ENCODE measurements at places on chromosomes 2 and 18. TPM values are rescaled to one million over a fixed set of nuclear protein-coding genes. Genes with fewer than 3 reads are reported as not detected.

The TANC1 gene
- polyA plus RNA-seq: 8.2 TPM

The SERPINB7 gene
- 12.5 TPM for polyA plus RNA-seq

The RASGRP3 gene
- polyA plus RNA-seq: 0.18 TPM

The CFAP65 gene
- not detected for polyA plus RNA-seq

The SCYGR7 gene
- polyA plus RNA-seq: not detected

The BMP10 gene
- not detected for polyA plus RNA-seq

The SERTAD2 gene
- polyA plus RNA-seq: 26.8 TPM

The MALT1 gene
- 12.6 TPM for polyA plus RNA-seq

- H3K4me1 ChIP-seq: no peaks in the 10 kb centered on the region
- no peaks in the 10 kb centered on the region for H3K27me3 ChIP-seq
- H3K36me3 ChIP-seq: no peaks in the 10 kb centered on the region
- H3K4me3 ChIP-seq: no peak overlapping the region
- no peak for DNase-seq
These were observed 39.3 kb downstream of the SNTG2 start for GRCh38 chr2:989781-990467.

GRCh38 chr2:207418419-207418818 lies 111.3 kb upstream of the CREB1 start:
- H3K27me3 ChIP-seq: no peaks in the 10 kb centered on the region
- H3K4me3 ChIP-seq: no peak overlapping the region
- peaks cover 10% of the 10 kb centered on the region for H3K4me1 ChIP-seq
- no peaks in the 10 kb centered on the region for H3K36me3 ChIP-seq
- no peak overlapping the region for H3K27ac ChIP-seq

GRCh38 chr2:9013403-9013802 lies 9.9 kb upstream of the MBOAT2 start:
- no peaks in the 10 kb centered on the region for H3K27me3 ChIP-seq
- H3K4me3 ChIP-seq: no peak overlapping the region
- no peak for DNase-seq
- H3K36me3 ChIP-seq: no peaks in the 10 kb centered on the region
- no peak overlapping the region for H3K27ac ChIP-seq

- no peak overlapping the region for H3K27ac ChIP-seq
- no peaks in the 10 kb centered on the region for H3K27me3 ChIP-seq
- H3K4me1 ChIP-seq: 0 out of 2 replicates have a peak, but pooled peaks cover 4% of the 10 kb centered on the region
- no peaks in the 10 kb centered on the region for H3K36me3 ChIP-seq
- peak; percentile 69 for DNase-seq
- no peak overlapping the region for H3K4me3 ChIP-seq
These were observed 469.3 kb downstream of the PLCL1 start for GRCh38 chr2:198273660-198274059.

DNA sequence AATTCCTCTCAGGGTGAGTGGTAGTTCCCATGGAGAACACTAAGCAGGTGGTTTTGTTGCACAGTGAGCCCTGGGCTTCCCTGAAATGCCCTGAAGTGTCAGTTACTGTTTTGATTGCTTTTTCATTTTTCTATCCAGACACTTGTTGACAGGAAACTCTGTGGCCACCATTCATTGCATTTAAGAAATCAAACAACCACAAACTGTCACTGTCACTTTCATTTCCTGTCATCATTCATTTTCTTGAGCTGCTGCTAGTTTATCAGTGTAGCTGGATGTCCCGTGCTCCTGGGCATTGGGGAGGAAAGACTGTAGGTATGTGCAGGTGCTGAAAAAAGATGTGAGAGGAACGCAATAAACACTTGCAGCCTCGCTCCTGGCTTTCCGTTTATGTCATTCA lies 891.6 kb upstream of the ZEB2 start:
- no peaks in the 10 kb centered on the region for H3K4me1 ChIP-seq
- H3K4me3 ChIP-seq: no peak overlapping the region
- no peaks in the 10 kb centered on the region for H3K27me3 ChIP-seq
- DNase-seq: no peak
- H3K27ac ChIP-seq: no peak overlapping the region

DNA sequence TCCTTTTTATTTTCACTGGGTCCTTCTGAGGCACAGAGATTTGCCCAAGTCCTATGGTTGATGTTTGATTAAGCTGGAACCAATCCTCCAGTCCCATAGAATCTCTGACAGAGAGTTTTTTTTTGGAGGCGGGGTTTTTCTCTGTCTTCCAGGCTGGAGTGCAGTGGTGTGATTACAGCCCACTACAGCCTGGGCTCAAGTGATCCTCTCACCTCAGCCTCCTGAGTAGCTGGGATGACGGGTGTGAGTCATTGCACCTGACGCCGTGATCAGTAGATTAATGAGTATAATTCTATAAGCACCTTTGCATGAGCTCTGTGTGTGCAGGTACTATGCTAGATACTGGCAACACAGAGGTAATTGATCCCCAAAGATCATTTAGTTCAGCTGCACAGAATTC lies 15.3 kb upstream of the TRPM8 start:
- no peak for DNase-seq
- no peak overlapping the region for H3K27ac ChIP-seq

DNA sequence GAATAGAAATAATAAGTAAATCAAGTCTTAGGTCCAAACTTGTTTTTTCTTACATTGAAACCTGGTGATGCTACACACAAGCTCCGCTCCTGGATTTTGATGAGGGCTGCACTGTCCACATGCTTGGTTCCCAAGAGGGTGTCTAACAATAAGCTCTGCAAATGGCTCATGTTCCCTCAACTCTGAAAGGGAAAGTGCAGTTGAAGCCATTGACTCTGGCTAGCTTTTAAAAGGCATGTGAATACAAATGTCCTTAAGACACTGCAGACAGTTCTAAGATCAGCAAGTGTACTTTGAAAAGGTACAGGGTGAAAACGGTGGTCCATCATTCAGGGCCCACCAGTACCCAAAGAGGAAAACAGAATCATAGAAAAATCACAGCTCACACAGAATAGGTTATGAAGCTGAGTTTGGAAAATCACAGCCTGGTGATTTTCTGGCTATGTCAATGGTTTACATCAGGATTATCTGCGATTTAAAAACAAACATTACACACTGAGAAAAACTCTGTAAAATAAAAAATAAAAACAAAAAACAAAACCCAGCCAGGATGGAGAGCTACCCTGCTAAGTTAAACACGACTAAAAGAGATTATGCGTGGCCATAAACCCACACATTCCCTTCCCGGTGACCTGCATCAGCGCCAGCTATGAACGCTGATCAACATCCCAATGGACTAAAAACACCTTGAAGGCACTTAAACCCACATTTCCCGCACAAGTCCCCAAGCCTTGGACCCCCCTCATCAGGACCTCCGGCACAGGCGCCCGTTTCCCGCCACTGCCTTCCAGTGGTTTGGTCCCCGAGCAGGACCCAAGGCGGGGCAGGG lies 554 bp downstream of the PFN4 start:
- peak overlapping the region; percentile 84 for H3K4me3 ChIP-seq
- H3K4me1 ChIP-seq: peaks cover 13% of the 10 kb centered on the region
- H3K27me3 ChIP-seq: no peaks in the 10 kb centered on the region
- no peaks in the 10 kb centered on the region for H3K36me3 ChIP-seq
- peak; percentile 42 for DNase-seq
- H3K27ac ChIP-seq: peak overlapping the region; percentile 77

DNA sequence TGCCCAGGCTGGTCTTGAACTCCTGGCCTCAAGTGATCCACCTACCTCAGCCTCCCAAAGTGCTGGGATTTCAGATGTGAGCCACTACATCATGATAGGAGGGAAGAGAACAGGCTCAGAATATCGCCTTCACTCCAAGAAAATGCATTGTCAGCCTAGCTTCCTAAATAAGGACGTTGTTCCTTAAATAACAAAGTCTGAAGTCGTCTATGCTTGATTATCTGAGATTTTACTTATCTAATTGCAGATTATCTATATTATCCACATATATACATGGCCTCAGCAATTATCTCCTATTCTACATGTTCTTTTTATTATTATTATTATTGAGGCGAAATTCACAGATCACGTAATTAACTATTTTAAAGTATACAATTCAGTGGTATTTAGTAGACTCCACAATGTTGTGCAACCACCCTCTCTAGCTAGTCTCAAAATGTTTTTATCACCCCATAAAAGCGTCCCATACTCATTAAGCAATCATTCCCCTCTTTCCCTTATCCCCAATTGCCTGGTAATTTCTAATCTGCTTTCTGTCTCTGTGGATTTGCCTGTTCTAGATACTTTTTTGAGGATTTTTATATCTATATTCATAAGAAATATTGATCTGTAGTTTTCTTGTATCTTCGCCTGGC lies 95.1 kb upstream of the RFX8 start:
- H3K27me3 ChIP-seq: no peaks in the 10 kb centered on the region
- no peaks in the 10 kb centered on the region for H3K36me3 ChIP-seq
- no peak overlapping the region for H3K27ac ChIP-seq

- H3K4me1 ChIP-seq: peaks cover 1% of the 10 kb centered on the region
- no peak overlapping the region for H3K27ac ChIP-seq
- no peaks in the 10 kb centered on the region for H3K27me3 ChIP-seq
- DNase-seq: no peak
- no peak overlapping the region for H3K4me3 ChIP-seq
These were observed 131.4 kb upstream of the ID2 start for GRCh38 chr2:8550481-8550880.

- H3K36me3 ChIP-seq: no peaks in the 10 kb centered on the region
- H3K4me1 ChIP-seq: 0 out of 2 replicates have a peak, but pooled peaks cover 4% of the 10 kb centered on the region
- H3K27ac ChIP-seq: no peak overlapping the region
These were observed 52.8 kb downstream of the LDLRAD4 start for GRCh38 chr18:13271302-13271911.

DNA sequence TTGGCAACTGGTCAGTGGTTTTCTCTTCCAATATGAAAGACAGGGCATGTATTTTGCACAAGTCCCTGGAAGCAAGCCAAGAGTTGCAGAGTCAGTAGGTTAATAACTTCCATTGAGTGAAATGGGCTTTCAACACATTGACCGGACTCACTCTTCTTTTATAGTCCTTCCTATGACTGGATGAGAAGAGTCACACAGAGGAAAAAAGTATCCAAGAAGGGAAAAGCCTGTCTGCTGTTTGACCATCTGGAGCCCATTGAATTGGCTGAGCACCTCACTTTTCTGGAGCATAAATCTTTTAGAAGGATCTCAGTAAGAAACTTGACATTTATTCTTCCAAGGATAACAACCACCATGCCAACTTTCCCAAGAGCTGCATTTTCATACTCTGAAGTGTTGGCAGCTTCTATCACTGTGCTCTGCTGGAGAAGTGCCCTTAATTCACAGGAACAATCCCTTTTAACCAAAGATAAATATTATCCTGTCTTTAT lies 45.4 kb downstream of the RASGRP3 start:
- peak; percentile 73 for DNase-seq
- no peaks in the 10 kb centered on the region for H3K36me3 ChIP-seq
- no peak overlapping the region for H3K4me3 ChIP-seq
- peak overlapping the region; percentile 56 for H3K27ac ChIP-seq
- no peaks in the 10 kb centered on the region for H3K27me3 ChIP-seq

GRCh38 chr18:52319424-52319983 lies 20.5 kb upstream of the DCC start:
- H3K27ac ChIP-seq: no peak overlapping the region
- H3K27me3 ChIP-seq: no peaks in the 10 kb centered on the region
- no peaks in the 10 kb centered on the region for H3K36me3 ChIP-seq
- DNase-seq: peak; percentile 9
- H3K4me3 ChIP-seq: no peak overlapping the region
- H3K4me1 ChIP-seq: no peaks in the 10 kb centered on the region

- DNase-seq: no peak
- no peaks in the 10 kb centered on the region for H3K36me3 ChIP-seq
These were observed 11.8 kb downstream of the SYT4 start for GRCh38 chr18:43265465-43265864.

DNA sequence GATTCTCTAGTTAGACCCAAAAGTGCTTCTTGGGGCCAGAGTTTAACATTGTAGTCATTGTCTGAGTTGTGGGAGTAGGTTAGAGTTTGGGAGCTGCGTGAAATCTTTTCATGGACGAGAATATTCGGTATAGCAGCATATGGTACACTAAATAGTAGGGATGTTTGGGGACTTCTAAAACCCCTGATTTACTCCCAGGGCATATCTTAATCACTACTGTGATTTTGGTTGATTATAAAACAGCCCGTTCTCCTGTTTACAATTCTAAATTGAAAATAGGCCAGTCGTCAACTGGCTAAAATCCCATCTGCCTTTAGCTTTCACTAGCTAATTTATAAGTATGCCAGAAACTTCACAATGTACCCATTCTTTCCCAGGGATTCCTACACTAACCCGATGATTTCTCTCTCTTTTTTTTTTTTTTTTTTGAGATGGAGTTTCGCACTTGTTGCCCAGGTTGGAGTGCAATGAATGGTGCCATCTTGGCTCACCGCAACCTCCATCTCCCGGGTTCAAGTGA lies 44.3 kb downstream of the MOB4 start:
- DNase-seq: no peak
- no peaks in the 10 kb centered on the region for H3K27me3 ChIP-seq
- H3K27ac ChIP-seq: no peak overlapping the region
- H3K4me3 ChIP-seq: no peak overlapping the region
- H3K36me3 ChIP-seq: 0 out of 2 replicates have a peak, but pooled peaks cover 4% of the 10 kb centered on the region
- peaks cover 10% of the 10 kb centered on the region for H3K4me1 ChIP-seq

GRCh38 chr2:229601936-229602335 lies 112.4 kb downstream of the DNER start:
- no peak overlapping the region for H3K4me3 ChIP-seq
- H3K27me3 ChIP-seq: no peaks in the 10 kb centered on the region
- no peaks in the 10 kb centered on the region for H3K4me1 ChIP-seq
- no peak for DNase-seq

DNA sequence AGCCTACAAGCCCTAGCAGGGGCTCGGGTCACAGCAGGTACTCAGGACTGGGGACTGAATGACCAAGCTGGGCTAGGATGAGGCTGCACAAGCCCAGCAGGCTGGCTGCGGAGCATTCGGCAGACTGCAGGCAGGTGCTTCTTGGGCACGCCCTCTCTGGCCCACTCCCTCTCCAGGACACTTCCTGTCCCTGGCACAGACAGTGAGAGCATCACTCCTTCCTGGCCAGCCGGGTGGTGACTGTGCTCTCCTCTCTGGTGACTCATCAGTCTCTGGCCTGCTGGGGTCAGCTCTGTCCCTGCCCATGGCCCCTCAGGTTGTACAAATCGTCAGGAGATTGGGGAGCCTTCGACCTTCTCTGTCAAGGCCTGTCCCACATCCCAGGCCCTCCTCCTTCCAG lies 22.5 kb downstream of the C1QL2 start:
- no peaks in the 10 kb centered on the region for H3K36me3 ChIP-seq
- no peak overlapping the region for H3K27ac ChIP-seq
- DNase-seq: peak; percentile 8
- H3K4me3 ChIP-seq: no peak overlapping the region
- no peaks in the 10 kb centered on the region for H3K4me1 ChIP-seq

GRCh38 chr2:71681626-71682025 lies 228.3 kb downstream of the DYSF start:
- H3K4me3 ChIP-seq: no peak overlapping the region
- no peak for DNase-seq
- H3K36me3 ChIP-seq: no peaks in the 10 kb centered on the region
- no peaks in the 10 kb centered on the region for H3K27me3 ChIP-seq
- no peak overlapping the region for H3K27ac ChIP-seq
